ENCODE measurements at places on chromosomes 2 and 18.

DNA sequence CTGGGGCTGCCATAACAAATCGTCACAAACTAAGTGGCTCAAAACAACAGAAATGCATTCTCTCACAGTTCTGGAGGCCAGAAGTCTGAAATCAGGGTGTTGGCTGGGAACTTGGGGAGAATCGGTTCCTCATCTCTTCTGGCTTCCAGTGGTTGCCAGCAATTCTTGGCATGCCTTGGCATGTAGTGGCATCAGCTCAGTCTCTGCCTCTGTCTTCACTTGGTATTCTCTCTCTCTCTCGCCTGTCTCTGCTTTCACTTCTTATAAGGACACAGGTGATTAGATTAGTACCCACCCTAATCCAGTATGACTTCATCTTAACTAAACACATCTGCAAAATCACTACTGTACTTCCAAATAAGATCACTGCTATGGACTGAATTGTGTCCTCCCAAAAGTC lies 695.4 kb upstream of the ID2 start:
- DNase-seq, result no peak

GRCh38 chr18:52667463-52668065 lies 327.6 kb downstream of the DCC start:
- no peak for DNase-seq

GRCh38 chr2:174365571-174365970 lies 30.0 kb upstream of the SCRN3 start:
- DNase-seq, result no peak

DNA sequence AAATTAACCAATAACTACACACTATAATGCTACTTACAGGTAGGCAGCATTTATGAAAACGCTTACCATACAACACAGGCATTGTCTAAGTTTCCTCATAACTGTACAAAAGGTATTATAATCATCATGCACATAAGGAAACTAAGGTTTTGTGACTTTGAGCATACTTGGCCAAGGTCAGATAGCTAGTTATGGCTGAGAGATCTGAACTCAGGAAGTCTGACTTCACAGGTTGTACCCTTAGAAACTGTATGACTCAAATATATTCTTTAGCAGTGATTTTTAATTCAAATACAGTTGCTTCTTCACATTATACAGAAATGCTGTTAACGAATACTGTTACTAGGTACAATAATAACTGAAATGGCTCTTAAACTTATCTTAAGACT lies 89.3 kb downstream of the TRIP12 start:
- no peak for DNase-seq

DNA sequence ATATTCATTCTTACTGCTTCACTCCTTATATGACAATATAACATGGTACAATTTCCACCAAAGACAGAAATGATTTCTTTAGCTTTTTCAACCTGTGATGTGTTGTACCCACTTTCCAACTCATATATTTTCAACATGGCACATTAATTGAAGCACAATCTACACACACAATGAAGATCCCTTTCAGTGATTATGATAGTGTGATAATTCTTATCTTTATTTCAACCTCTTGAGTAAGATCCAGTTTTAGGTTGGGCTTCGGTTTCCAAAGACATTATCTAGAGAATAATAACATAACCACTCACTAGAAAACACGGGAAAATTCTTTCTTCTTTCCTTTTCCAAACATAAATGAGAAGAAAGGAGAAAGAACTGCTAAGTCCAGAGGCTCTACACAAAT lies 3.4 kb upstream of the DSG3 start:
- DNase-seq, result no peak

- no peak for DNase-seq
Measured at GRCh38 chr2:112906276-112906675, 4.7 kb upstream of the IL37 start.

Measured in hematopoietic multipotent progenitor cell treated with erythropoietin and hydrocortisone succinate and interleukin-3 and kit ligand, for 17 days (in vitro differentiated cells).